ENCODE measurements at places on chromosomes 5 and 9.

- DNase-seq, result no peak
These were observed 56.2 kb downstream of the CAMK4 start for GRCh38 chr5:111280282-111280951.

DNA sequence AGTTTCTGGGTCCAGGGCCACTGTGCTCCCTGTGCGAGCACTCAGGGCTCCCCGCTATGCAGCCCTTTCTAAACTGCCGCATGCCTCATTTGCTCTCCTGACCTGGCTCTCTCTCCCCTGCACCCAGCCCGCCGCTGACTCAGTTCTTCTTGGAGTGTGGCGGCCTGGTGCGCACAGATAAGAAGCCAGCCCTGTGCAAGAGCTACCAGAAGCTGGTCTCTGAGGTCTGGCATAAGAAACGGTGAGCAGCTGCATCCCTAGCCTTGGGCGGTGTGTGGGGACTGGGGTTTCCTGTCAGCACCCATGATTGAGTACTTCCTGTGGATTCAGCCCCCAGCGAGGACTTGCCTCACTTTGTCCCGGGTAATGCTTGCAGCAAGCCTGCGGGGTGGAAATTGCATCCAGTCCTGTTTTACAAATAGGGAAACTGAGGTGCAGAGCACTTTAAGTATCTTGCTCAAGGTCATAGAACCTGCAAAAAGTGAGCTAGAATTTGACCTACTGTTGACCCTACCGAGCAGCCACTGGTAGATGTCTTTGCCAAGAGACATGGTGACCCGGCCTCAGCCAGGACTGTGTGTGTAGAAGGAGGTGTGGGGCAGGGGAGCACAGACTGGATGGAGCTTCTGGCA is 27.9 kb downstream of the USP20 start:
- DNase-seq, result no peak

- no peak for DNase-seq
These were observed 103.1 kb downstream of the KCNIP1 start for GRCh38 chr5:170606941-170607340.

DNA sequence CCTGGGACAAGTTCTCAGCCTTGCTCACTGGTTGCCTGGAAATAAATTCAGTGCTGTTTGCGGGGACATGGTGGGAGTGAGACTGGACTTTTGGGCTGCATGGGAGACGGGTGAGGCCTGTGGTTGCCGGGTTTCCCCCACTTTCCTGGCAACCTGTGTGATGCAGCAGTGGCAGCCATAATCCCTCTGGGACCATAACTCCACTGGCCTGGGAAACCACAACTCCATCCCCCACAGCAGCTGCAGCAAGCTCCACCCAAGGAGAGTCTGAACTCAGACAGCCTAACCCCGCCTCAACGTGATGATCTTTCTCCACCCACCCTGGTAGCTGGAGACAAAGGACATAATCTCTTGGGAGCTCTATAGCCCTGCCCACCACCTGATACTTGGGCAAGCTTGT is 349.9 kb downstream of the PIK3R1 start:
- DNase-seq, result no peak

Measured in LoVo (cell line).